Amniotic stem cell (primary cell): ENCODE measurements at places on chromosomes 5 and 9.

- DNase-seq: no peak
Measured at GRCh38 chr9:130143279-130143893, 28.8 kb upstream of the NCS1 start.

DNA sequence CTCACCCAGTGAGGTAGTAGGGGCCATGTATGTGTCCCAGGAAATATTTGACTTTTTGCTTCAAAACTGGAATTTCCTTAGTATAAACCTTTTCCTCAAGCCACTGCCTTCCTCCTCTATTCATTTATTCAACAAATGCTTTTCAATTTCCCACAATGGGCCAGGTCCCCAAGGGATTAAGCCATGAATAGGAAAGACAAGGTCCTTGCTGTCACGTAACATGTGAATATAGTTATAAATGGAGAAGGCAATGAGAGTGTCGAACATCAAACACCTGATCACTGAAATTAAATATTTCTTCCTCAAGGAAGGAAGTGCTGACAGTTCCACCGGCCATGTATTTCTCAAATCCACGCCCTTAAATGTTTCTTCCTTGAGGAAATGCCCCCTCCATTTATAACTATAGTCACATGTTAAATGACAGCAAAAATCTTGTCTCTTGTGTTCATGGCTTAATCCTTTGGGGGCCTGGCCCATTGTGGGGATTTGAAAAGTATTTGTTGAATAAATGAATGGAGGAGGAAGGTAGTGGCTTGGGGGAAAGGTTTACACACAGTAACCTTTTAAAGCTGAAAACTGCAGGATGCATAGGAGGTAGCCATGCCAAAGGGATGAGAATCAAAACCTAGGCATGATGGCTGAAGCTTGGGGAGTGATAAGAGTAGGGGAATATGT is 145.5 kb downstream of the PTTG1 start:
- DNase-seq: no peak

- no peak for DNase-seq
Measured at GRCh38 chr9:131259432-131259898, 16.8 kb downstream of the FAM78A start.

DNA sequence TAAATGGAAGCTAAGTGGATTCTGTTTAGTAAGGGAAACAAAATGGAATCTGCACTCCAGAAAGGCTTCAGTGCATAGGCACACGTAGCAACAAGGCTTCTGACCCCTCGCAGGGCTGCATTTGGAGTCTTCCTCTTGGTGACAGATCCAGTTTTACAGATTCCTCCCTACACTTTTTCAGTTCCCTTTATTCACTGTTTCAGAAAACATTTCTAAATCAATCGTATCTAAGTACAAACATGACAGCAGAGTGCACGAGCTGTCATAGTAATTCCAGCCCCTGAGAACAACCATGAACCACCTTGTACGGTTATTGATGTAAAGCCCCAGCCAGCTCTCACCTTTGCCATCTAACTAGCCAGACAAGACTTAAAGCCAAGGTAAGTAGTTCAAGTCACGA is 491.6 kb downstream of the SEMA5A start:
- DNase-seq: no peak

GRCh38 chr5:158876263-158876942 is 223.3 kb downstream of the EBF1 start:
- no peak for DNase-seq

DNA sequence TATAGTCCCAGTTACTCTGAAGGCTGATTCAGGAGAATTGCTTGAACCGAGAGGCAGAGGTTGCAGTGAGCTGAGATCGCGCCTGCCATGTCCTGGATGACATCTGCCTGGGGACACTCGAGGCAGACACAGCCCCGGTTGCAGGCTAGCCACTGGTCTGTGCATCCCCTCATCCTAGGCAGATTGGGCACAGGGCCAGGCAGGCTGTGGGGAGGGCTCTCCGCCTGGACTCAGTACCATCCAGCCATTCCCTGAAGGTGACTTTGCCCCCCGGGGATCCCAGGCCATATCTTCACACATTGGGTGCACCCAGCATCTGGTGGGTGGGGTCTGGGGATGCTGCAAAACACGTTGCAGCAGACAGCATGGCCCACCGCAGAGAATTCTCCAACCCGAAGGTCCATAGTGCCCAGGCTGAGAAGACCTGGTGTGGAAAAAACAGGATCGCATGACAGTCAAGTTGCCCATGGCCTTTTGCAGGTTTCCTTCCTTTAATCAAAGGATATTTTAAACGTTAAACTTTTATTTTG is 50.9 kb upstream of the SUSD3 start:
- no peak for DNase-seq
